Fibroblast of mammary gland (primary cell): ENCODE measurements at places on chromosomes 1 and 21.

- no peak for DNase-seq
Observed at GRCh38 chr1:20701446-20701845, 16.4 kb downstream of the KIF17 start.

DNA sequence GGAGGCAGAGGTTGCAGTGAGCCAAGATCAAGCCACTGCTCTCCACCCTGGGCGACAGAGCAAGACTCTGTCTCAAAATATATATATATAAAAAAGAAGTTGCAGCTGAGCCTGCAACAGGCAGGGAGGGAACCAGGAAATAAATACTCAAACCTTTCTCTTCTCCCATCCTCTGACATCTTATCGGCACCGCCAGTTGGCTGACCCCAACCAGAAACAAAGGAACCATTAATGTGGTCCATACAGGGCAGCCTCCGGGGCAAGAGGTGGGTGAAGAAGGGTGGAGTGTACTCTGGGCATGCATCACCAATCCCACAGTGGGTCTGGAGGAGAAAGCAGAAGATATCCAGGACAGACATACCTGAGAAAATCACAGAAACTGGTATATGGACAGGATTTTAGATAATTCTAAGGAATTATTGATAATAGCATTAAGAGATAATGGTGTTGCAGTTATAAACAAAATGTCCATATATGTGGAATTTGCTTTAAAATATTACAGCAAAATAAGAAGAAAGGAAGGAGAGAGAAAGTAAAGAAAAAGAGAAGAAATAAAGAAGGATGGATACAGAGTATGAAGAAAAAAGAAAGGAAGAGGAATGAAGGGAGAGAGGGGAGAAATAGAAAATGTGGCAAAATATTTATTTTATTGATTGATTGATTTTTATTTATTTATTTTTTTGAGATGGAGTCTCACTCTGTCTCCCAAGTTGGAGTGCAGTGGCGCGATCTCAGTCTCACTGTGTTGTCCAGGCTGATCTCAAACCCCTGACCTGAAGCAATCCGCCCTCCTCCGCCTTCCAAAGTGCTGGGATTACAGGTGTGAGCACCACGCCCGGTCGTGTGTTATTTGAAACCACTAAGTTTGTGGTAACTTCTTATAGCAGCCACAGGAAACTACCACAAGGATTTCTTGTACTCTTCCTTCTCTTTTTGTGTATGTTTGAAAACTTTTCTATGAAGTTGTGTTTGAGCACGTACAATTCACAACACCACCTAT, 4.1 kb upstream of the PTAFR start:
- DNase-seq: no peak

- DNase-seq: no peak
Observed at GRCh38 chr1:199087144-199087543, 448.3 kb downstream of the PTPRC start.

GRCh38 chr21:14583629-14584255, 37.6 kb upstream of the SAMSN1 start:
- no peak for DNase-seq

- DNase-seq: no peak
Observed at GRCh38 chr1:101431956-101432510, 195.2 kb downstream of the S1PR1 start.

DNA sequence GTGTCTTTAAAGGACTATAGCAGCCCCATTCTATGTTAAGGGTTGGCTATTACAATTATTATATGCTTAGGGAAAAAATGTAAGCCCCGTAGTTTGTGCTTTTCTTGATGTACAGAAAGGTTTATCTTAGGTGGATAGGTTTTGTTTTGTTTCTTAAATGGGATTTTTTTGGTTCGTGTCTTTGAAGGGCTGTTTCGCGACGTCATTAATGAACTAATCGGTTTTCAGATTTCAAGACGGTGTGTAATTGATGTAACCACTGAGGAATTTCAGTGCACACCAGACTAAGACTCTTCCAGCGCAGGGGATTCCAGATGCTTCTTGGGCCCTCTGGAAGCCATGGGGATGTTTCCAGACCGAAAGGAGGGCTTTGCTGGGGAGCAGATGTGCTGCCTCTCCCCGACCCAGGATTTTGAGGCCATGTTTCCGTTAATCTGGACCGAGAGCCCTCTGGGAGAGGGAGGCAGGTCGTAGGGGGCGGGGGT, 4.8 kb upstream of the SIM2 start:
- no peak for DNase-seq

DNA sequence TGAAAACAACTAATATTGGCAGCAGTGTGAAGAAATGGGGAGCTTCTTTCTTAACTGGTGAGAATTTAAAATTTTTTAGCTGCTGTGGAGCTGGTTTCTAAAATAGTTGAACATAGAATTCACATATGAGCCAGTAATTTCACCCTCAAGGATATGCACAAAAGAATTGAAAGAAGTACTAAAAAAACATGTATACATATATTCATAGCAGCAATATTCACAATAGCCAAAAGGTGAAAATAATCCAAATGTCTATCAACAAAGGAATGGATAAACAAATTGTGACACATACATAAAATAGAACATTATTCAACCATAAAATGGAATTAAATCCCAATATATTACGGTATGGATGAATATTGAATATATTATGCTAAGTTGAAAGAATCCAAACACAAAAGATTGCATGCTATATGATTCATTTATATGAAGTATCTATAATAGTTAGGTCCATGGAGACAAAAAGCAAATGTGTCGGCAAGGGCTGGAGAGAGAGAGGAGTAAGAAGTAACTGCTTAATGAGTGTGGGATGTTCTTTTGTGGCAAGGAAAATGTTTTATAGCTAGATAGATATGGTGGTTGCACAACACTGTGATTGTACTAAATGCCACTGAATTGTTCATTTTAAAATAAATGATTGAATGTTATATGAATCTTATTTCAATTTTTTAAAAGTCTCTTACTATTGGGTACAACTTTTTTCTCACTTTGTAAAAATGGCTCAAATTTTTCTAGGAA, 14.8 kb upstream of the COL11A1 start:
- no peak for DNase-seq

DNA sequence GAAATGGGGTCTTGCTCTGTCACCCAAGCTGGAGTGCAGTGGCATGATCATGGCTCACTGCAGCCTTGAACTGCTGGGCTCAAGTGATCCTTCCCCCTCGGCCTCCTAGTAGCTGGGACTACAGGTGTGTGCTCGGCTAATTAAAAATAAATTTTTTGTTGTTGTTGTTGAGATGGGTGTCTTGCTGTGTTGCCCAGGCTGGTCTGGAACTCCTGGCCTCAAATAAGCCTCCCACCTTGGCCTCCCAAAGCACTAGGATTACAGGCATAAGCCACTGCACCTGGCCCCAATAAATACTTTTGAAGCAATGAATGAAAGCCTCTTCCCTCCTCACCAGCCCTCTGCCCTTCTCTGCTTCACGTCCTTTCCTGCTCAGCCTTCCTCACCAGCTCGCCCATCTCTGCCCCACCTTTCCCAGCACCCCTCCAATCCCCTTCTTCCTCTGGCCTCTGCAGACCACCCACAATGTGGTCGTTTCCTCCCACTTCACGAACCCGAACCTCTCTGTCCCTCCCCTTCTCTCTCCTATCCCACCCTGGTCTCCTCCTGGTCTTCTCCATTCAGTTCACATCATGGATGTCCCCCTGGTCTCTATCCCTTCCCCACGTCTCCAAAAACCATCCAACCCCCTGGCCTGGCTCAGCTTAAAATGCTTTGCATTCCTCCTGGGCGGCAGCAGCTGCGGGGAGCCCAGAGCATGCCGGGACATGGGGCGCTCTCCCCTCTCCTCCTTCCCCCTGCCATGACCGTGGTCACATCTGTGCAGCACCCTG, 38.4 kb downstream of the RAP1GAP start:
- DNase-seq: no peak

GRCh38 chr1:116218922-116219321, 107.7 kb downstream of the MAB21L3 start:
- DNase-seq: no peak

- peak; percentile 45 for DNase-seq
Observed at GRCh38 chr1:198936371-198937083, 297.7 kb downstream of the PTPRC start.

DNA sequence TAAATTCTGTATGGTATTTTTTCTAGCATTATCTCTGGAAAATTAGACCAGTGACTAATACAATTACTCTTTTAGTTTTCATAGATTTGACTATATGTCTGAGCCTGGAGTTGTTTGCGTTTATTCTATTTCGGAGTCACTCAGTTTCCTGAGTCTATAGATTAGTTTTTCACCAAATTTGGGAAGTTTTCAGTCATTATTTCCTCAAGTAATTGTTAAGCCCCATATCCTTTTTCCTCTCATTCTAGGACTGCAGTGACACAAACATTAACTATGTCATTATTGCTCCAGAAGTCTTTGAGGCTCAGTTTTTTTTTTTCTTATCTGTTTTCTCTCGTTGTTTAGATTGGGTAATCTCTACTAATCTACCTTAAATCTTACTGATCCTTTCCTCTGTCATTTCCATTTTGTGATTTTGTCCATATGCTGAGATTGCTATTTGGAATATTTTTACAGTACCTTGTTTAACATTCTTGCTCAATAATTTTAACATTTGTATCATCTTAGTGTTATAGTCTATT, 886.2 kb downstream of the LTN1 start:
- no peak for DNase-seq

DNA sequence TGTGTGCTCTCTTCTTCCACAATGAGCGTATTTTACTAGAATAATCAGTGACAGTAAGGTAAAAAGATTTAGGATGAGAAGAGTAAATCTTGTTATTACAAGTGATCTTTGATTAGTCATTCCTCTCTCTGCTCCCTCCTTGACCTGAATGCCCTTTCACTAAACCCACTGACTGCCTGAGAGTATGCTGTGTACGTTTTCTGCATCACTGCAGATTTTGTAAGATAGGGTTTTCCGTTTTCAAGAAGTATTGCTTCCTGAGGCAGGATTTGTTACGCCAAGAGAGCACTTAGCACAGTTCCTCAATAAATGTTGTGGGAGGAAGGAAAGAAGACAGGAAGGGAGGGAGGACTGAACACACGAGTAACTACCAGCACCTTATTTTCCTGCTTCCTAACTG, 7.7 kb upstream of the LAMB3 start:
- no peak for DNase-seq

DNA sequence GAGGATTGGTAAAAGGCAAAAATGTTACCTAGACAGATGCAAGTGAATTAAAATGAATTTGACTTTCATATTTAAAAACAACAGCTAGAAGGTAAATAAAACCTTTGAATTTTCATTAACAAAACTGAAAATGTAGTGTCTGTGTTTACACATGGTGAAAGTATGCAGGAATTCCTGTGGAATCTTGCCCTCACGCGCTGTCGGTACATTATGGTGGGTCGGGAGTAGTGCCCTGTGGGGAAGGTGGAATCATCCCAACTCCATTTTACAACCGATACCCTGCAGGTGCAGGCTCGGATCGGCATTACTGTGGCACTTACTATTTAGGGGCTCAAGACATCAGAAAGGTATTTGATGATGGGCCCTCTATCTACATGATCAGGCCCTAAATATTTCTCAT, 197.2 kb upstream of the MAP1LC3C start:
- DNase-seq: no peak

- DNase-seq: peak; percentile 47
Observed at GRCh38 chr1:227317011-227317451, 1.3 kb downstream of the CDC42BPA start.

DNA sequence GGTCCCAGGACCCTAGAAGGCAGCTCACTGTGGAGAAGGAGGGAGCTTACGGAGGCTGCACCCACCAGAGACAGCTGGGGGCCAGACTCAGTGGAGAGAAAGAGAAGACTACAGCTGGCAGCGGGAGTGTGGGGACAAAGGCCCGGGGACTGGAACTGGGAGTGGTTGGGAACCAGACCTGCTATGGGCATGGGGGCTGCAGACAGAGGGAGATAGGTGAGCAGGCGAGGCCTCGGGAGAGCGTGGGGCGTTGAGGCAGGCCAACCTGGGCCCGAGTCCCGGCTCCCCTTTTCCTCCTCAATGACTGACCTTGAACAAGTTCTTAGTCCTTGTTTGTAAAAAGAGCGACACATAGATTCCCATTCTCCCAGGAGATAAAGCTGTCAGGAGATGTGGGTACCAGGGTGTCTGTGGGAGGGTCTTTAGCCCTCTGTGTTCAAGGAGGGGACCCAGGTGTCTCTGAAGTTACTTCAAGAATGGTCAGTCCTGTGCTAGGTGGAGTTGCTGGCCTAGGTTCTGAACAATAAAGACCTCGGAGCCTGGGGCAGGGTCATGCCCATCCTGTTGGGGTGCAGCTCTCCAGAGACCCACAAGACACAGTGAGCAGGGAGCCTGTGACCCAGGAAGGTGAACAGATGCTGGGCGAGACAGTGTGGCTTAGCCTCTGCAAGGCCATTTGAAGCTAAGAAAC, 87.9 kb downstream of the ITPKB start:
- no peak for DNase-seq

GRCh38 chr1:7583291-7584096, 187.6 kb upstream of the VAMP3 start:
- no peak for DNase-seq

GRCh38 chr1:67159233-67159632, 7.0 kb upstream of the IL23R start:
- DNase-seq: no peak

DNA sequence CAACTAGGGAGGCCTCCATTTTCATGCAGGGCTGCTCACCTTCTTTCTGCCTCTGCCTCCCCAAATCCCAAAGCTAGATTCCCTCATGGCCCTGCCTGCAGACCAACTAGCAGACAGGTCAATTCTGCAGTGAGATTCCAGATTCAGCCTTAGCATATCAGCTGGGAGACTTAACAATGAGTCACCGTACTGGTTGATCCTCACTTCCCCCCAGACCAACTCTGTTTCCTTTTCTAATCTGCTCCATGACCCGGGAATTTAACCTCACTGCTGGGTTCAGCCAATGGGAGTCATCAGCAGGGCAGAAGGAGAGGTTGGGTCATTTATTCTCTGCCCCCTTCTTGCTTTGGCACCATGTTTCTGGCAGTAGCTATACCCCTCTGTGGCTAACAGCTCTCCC, 140.6 kb upstream of the GRIK3 start:
- DNase-seq: no peak

DNA sequence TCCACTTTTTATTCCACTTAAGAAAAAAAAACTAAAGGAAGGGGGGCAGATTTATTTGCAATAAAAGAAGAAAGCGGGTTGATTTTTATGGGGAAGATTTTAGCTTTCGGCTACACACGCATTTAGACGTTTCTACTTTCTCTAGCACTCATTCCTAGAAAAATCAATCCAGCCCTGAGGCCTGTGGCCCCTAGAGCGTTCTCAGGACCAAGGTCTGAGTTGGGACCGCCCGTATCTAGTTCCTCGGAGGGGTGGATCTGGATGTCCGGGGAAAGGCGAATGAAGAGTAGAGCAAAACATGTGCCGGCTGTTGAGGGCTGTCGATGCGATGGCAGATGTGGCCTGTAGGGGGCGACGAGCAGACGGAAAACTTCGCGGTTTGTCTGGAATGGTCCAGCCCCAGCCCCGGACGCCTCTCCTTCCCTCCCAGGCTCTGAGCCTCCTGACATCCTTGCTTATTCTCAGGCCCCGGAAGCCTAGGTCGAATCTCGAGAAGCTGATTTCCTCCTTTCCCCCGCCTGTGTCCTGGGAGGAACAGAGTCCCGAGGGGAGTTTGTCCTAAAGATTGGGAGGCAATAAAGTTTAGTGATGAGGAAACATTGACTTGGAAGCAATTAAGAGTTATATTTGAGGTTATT, 5.2 kb downstream of the FOXD3 start:
- DNase-seq: peak; percentile 59

- DNase-seq: no peak
Observed at GRCh38 chr1:71046891-71047634, 553 bp downstream of the PTGER3 start.
